ENCODE measurements at places on chromosomes 12 and 14.

DNA sequence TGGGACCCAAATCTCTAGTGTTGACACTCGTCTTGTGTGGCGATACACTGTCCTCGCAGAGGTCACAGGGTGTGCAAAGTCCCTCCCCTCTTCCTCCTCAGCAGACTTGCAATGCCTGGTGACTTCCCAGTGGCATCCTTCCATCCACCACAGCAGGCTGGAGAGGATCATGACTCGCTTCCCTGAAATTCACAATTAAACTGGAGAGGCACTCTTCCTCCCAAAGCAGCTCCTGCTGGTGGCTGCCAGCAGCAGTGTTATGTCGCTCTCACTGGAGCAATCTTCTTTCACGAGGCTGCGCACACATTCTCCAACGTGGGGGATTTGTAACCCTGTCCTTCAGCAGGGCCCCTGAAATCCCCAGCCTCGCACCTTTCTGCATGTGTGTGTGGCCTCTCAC is 145.2 kb upstream of the TMCC3 start:
- DNase-seq, result no peak

- no peak for DNase-seq
Measured at GRCh38 chr12:68267892-68268396, 14.5 kb upstream of the IL22 start.

GRCh38 chr12:112543751-112544150 is 125.0 kb downstream of the PTPN11 start:
- DNase-seq, result no peak

DNA sequence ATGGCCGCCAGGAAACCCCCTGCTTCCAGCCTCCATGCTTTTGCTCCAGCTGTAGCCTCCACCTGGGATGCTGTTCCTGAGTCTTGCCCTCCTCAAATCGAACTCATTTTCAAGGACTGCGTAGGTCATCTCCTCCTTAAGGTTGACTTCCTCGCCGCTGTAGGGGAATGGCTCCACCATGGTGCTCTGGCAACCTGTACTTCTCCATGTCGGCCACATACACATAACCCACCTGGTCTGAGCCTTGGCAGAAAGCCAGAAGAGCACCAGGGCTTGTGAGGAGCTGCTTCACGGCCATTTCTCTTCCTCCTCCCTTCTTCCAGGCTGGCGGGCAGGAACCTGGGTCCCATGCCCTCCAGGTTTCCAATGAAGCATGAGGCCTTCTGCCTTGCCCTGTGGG is 36.7 kb upstream of the BEGAIN start:
- DNase-seq, result no peak

DNA sequence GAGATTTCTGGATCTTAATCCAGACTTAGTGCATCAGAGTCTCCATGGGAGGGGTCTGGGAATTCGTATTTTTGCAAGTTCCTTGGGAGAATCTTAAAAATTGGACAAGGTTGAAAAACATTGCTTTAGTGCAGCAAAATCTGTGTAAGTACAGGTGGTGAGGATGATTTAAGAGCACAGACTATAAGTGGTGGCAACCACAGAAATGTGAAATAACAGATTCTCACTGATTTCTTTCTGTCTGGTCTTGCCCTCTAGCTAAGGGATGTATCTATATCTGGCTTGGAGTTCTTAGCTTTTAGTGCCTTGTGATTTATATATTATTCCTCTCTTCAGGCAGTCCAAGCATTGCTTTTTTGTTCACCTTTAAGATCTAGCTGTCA is 116.2 kb downstream of the DIP2B start:
- DNase-seq, result no peak

DNA sequence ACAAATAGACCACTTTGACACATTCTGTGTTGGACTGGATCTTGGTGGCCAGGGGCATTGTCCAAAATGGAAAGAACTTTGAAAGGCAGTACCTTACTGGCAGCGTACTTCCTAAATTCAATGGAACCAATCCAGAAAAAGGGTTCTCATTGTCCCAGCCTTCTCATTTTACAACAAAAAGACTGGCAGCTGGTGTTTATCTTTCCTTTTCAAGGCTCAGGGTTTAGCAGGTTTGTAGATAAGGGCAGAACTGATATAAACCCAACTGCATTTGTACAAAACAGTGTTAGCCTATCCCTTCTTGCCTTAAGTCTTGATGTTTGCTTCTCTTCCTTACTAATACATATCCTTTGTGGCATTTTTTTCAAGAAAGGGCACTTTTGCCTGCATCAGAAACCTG is 7.7 kb downstream of the THAP2 start:
- no peak for DNase-seq

GRCh38 chr12:64268409-64268808 is 46.3 kb upstream of the KICS2 start:
- no peak for DNase-seq

DNA sequence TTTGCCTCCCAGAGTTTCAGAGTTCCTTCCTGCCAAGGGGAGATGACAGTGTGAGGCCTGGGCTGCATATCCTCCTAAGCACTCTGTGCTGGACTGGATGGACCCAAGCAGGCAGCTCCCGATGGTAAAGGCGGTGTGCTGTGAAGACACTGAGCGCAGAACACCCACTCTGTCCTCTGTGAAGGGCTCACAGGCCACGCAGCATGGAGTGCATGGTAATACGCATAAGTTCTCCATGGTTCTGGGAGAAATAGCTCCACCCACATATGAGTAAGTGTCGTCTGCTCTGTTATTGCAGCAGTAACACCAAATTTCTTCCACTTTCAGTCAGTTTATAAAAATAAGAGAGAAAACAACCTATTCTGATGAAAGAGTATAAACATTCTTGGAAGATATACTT is 55.8 kb downstream of the TMEM30B start:
- DNase-seq, result no peak

GRCh38 chr14:63717702-63718101 is 10.2 kb downstream of the SGPP1 start:
- DNase-seq, result no peak

GRCh38 chr14:75068294-75069120 is 934 bp upstream of the ZC2HC1C start:
- no peak for DNase-seq

- no peak for DNase-seq
Measured at GRCh38 chr12:125194163-125194773, 129.0 kb downstream of the AACS start.

- DNase-seq, result no peak
Measured at GRCh38 chr12:78420991-78421390, 443.6 kb upstream of the SYT1 start.

DNA sequence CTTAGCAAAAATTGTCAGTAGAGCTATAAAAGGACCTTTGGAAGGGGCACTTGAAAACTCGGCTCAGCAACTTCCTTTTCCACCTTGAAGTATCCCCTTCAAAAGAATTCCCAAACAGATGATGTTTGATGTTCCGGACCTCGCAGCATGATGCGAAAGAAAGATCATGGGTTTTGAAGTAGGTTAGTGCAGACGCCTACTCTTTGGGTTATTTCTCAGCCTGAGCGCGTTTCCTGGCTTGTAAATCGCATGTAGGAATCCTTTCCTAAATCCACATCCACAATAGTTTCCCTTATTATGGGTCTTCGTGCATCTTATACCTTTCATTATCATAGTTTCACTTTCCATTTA is 584 bp upstream of the NEDD1 start:
- no peak for DNase-seq
